ENCODE measurements at places on chromosomes 7 and 10.
A peak's percentile ranks its signal among the peaks of the same experiment; 100 is the strongest.

GRCh38 chr7:16693601-16694318, 47.8 kb downstream of the BZW2 start:
- no peak for DNase-seq

DNA sequence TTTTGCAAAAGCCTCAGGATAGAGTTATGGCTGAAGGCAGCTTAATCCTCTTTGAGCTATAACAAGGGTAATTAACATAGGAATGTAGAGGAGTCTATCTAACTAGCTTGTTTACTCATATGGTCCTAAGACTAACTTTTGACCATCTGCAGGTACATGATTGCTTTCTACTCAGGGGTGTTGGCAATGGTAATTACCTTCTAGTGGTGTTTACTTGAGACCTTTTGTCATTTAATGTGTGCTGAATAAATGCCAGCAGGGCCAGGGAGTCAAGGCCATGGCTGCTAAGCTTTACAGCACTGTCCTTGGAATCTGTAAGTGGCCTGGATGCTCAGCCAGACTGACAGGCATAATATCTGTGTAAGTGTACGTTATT, 1325.0 kb downstream of the XPNPEP1 start:
- DNase-seq = no peak

- no peak for DNase-seq
Measured at GRCh38 chr7:98398567-98399372, 2.1 kb downstream of the BAIAP2L1 start.

DNA sequence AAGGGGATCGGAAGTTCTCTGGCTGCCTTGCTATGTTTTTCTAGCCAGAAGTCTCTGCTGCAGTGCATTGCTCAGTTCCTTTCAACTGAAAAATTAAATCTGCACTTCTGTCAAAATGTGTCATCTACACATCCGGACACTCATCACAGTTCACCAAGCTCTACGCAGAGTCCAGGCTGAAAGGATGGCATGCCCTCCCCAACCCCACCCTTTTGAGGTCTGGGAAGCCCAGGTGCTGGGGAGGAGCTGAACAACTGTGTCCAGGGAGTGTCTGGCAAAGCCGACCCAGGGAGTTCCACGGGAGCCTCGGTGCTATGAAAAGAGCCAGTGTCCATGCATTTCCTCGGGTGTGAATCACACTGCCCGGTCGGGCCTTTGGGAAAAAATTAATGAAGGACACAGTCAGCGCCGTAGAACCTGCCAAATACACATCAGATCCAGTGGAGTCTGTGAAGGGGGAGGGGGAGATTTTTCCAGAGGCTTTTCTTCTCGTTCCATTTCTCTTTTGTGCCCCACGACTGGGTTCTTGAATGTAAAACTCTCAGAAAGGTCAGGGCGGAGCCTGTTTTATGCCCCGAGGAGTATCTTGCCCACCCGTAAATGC, 757 bp upstream of the PALS2 start:
- DNase-seq = peak; percentile 24

DNA sequence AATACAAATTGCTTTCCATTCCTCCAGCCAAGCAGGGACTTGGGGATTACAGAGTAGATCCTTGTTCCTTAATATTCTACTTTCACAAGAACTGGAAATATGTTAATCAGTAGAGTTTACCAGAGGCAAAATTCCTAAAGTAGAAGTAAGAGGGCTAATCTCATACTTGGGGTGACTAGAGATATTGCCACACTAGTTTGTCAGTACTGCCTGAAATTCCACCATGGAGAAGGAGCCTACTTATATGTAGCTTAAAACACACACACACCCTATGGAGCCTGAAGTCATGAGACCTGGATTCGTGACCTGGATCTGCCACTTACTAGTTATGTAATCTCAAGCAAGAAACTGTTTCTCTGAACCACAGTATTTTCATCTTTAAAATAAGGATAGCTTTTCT, 33.9 kb downstream of the STRIP2 start:
- no peak for DNase-seq

GRCh38 chr7:110790992-110791391, 299.9 kb upstream of the LRRN3 start:
- DNase-seq = no peak

DNA sequence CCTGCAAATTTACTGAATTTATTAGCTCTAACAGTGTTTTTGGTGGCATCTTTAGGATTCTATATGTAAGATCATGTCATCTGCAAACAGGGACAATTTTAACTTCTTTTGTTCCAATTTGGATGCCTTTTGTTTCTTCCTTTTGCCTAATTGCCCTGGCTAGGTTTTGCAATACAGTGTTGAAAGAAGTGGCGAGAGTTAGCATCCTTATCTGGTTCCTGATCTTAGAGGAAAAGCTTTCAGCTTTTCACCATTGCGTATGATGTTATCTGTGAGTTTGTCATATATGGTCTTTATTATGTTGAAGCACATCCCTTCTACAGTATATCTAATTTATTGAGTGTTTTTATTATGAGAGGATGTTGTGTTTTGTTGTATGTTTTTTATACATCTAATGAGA, 301.4 kb downstream of the PTPRN2 start:
- DNase-seq = no peak

- no peak for DNase-seq
Measured at GRCh38 chr10:88810196-88810961, 7.8 kb downstream of the LIPM start.

GRCh38 chr10:78287618-78288017, 254.0 kb downstream of the RPS24 start:
- DNase-seq = no peak

DNA sequence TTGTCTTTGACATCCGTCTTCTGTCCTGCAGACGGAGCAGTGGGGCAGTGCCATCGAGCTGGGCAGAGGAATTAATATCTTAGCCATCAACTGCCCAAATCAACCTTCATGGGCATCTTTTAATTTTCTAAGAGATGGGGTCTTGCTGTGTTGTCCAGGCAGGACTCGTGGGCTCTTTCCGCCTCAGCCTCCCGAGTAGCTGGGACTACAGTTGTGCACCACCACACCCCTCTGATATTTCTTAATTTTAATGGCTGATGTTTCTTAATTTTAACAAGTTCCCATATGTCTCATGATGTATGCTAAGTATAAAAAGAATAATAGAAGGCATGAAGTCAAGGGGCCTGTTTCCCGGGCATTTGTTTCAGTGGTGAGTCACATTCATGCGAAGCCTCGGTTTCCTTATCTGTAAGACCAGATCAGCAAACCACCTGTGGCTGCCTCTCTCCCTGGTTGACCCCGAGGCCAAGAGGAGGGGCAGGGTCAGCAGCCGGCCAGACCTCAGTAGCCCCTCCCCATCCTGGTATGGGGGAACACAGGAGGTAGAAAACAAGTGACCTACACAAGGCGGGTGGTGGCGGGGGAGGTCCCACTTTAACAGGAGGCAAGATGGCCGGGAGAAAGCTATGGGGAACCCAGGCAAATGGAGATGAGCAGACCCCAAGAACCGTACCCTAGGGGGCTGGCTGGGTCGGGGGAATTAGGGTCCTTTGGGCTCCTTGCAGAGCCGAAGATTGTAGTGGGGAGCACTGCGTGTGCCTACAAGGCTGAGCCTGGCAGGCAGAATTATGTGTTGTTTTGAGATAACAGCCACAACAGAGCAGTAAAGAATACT, 85.5 kb downstream of the CUX1 start:
- DNase-seq = no peak

- DNase-seq = no peak
Measured at GRCh38 chr10:31645786-31646185, 282.8 kb downstream of the ARHGAP12 start.

GRCh38 chr7:136294977-136295376, 317.8 kb upstream of the MTPN start:
- DNase-seq = no peak

DNA sequence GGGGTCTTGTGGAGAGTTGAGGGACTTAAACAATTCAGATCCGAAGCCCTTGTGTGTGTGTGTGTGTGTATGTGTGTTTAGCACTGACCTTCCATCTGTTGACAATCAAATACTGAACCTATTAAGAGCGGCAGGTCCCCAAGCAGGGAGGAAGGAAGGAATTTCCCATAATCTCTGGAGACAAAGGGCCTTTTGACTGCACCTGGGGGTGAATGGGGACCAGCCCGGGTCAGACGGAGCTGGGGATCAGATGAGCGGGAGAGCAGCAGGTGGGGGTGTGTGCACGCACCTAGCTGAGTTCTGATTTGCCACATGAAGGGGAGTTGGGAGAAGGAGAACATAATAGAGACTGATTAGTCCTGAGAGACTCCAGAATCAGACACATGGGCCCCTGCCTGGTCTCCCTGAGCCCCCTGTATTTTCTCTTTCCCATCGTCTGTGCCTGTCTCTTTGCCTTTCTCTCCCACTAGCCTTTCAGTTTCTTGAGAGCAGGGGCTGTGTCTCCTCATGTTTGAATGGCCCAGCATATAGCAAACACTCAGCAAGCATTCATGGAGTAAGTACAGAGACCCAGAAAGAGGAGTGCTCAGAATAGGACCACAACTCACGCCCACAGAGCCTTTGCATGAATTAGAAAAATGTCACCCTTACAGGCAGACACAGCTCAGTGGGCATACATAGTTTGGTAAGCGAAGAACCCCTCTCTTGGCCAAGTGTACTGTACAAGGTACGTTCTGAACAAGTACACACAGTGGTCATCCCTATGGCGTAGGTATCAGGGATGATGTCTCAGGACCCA, 288.3 kb upstream of the HABP2 start:
- DNase-seq = no peak

GRCh38 chr10:28082885-28083284, 84.0 kb upstream of the ODAD2 start:
- DNase-seq = no peak

- DNase-seq = no peak
Measured at GRCh38 chr10:11442001-11442773, 169.3 kb downstream of the USP6NL start.

- no peak for DNase-seq
Measured at GRCh38 chr10:20157314-20157713, 341.1 kb downstream of the PLXDC2 start.

- no peak for DNase-seq
Measured at GRCh38 chr10:74187237-74187636, 36.2 kb downstream of the ADK start.

DNA sequence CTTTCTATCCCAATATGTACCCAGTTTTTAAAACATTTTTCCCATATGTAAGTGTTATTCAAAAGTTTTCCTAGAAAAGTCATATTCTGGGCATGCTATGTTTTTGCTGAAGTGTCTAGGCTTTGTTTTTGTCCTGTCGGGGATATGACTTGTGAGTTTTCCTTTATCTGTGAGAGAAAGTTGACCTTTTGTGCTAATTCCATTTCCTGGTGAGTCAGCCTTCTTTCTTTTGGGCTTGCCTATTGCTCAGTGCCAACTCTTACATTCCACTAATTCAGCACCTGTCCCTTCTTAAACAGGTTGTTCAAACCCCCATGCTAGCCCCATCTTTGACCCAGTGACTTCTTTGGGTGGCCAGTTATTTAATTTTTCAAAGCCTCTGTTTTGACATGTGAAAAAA, 146.2 kb downstream of the AHR start:
- DNase-seq = no peak

DNA sequence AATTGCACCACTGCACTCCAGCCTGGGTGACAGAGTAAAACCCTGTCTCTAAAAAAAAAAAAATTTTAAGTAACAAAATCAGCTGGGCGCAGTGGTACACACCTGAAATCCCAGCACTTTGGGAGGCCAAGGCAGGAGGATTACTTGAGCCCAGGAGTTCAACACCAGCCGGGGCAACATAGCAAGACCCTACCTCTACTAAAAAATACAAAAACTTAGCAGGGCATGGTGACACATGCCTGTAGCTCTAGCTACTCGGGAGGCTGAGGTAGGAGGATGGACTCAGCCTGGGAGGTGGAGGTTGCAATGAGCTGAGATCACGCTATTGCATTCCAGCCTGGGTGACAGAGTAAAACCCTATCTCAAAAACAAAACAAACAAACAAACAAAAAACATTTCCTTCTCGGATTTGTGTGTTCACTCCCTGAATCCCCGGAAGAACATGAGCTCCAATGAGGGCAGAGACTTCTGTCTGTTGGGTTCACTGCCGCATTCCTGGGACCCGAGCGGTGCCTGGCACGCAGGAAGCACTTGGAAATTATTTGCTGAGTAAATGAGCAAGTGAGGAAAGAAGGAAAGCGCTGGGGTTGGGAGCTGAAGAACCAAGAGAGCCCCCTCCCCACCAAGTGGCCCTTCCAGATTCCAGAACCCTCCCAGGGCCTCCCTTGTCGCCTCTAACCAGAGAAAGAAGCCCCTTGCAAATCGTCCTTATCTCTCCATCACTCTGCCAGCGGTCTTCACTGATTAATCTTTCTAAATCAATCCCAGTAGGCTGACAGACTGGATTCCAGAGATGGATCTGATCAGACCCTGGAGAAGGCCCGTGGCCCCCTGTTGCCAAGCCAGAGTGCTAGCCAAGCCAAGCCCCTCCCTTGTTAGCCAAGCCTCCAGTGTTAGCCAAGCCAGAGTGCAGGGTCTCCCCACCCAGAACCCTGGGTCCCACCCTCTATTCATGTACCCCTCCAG, 6.2 kb downstream of the TNRC18 start:
- no peak for DNase-seq

DNA sequence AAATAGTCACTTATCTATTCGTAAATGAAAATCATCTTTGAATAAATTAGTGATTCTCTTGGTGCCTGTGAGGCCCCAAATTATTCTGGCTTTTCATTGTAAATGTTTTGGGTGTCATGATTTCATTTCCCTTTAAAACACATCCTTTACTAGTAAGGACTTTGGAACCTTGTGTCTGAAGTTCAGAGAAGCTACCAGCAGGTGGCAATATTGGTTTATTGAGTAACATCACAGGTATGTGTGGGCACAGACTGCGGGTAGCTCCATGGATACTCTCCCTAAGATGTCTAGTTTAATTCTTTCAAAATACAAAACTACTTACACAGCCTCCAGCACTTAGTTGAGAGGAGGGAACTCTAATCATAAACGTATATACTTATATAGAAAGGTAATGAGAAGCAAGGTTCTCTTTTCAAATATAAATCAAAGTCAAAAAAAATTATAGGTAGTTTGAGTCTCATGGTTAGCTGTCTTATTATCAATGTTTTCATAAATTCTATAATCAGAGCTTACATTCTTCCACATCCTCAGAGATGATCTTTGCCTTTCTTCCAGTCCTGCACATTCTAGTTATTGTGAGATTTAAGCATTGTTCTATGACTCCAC, 449.6 kb downstream of the GRM8 start:
- peak; percentile 9 for DNase-seq

Measured in activated T-helper 2 cell treated with anti-CD3 and anti-CD28 coated beads, Interferon-gamma antibody, Interleukin-2, Interleukin-4, amounts not matched to agents 10 μg/mL and 5 μg/mL and 100 μg/mL, durations not matched to agents 14 hours and 24 hours and 36 hours (primary cell).